Stimulated activated CD4-positive, alpha-beta T cell treated with anti-CD3 and anti-CD28 coated beads, Interleukin-4, amount 100 ng/mL, for 4 hours (primary cell): ENCODE measurements at places on chromosomes 1 and 21.

- DNase-seq: no peak
Observed at GRCh38 chr1:3892748-3893147, 7.3 kb downstream of the C1orf174 start.

DNA sequence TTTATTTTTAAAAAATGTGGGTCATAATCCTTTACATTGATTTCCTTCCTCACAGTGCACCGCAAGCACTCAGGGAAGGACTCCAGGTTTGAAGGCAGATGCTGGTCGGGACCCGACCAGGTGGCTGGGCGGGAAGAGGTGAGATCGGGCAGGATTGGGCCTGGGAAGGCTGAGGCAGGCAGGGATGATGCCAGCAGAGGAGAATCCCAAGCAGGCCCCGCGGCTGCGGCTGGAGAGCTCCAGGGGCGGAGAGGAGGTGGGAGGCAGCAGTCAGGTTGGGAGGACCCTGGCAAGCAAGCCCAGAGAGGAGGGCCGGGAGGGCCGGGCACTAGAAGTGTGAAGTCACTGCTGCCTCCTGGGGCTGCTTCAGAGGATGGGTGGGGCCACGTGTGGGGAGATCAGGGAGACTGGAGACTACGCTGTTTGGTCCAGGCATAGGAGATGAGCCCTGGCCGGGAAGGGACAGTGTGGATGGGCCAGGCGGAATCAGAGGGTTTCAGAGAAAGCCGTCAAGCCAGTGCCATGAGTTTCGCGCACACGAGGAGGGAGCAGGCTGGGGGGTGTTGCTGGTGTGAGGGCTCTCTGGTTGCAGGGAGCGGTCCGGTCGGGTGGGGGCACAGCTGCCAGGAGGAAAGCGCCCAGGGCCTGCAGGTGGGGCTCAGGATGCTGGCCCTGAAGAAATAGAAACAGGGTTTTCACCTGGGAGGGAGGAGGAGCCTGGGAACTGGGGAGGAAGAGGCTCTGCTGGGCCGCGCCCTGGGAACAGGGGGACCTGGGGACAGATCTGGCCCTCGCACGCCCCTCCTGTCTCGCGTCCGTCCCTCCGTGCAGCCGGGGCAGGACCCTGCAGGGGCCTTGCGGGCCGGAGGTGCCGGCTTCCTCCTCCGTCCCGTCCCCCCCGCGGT is 888 bp upstream of the COL18A1 start:
- DNase-seq: no peak

DNA sequence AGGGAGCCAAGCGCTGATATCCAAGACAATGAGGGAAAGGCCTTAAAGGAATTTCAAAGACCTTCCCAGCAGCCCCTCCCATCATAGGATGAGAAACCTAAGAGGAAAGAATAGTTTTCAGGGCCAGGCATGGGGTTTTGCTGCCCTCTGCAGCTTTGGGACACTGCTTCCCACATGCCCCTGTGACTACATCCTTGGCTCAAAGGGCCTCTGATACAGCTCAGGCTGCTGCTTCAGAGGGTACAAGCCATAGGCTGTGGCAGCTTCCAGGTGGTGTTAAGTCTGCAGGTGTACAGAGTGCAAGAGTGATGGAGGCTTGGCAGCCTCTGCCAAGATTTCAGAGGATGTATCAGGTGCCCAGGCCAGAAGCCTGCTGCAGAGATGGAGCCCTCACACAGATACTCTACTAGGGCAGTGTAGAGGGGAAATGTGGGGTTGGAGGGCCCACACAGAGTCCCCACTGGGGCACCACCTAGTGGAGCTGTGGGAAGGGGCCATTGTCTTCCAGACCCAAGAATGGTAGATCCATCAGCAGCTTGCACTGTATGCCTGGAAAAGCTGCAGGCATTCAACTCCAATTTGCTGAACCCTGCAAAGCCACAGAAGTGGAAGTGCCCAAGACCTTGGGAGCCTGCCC is 125.8 kb downstream of the SLC45A1 start:
- no peak for DNase-seq

- DNase-seq: no peak
Observed at GRCh38 chr1:46453449-46453848, 36.2 kb upstream of the DMBX1 start.

- no peak for DNase-seq
Observed at GRCh38 chr21:46112725-46113215, 14.9 kb downstream of the COL6A2 start.

GRCh38 chr1:156226782-156227181 is 14.0 kb downstream of the PMF1 start:
- DNase-seq: no peak

DNA sequence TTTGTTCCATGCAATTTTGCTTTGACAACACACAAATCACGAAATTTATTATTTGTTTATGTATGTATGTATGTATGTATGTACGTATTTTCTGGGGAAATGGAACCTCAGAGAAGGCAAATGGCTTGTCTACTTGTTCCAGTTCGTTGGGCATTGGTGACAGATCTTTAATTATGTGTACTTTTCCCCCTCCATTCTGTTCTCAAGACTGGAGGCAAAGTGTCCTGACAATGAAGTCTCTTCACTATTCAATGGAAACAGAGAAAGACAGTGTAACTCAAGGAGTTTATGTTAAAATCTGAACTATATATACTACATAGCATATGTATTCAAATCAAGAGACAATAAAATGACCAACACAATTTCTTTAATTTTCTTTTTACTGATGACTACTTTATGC is 245.7 kb upstream of the PTBP2 start:
- DNase-seq: no peak
